Osteocyte (in vitro differentiated cells): ENCODE measurements at places on chromosomes 7 and 10. TPM values are rescaled to one million over a fixed set of nuclear protein-coding genes. Genes with fewer than 3 reads are reported as not detected.

GRCh38 chr10:109895095-109895818 lies 28.1 kb downstream of the XPNPEP1 start:
- peaks cover 51% of the 10 kb centered on the region for H3K4me1 ChIP-seq
- peaks cover 25% of the 10 kb centered on the region for H3K36me3 ChIP-seq
- H3K4me3 ChIP-seq: no peak overlapping the region
- peak overlapping the region; percentile 83 for H3K27ac ChIP-seq
- no peaks in the 10 kb centered on the region for H3K27me3 ChIP-seq

- H3K27ac ChIP-seq: no peak overlapping the region
- DNase-seq: no peak
- H3K4me3 ChIP-seq: no peak overlapping the region
- no peaks in the 10 kb centered on the region for H3K36me3 ChIP-seq
- H3K4me1 ChIP-seq: no peaks in the 10 kb centered on the region
Measured at GRCh38 chr7:31476073-31476745, 37.7 kb upstream of the ITPRID1 start.

- no peaks in the 10 kb centered on the region for H3K27me3 ChIP-seq
- no peaks in the 10 kb centered on the region for H3K36me3 ChIP-seq
Measured at GRCh38 chr7:54109501-54109900, 432.7 kb upstream of the VSTM2A start.

GRCh38 chr10:100364735-100365391 lies 17.8 kb downstream of the SCD start:
- no peak for DNase-seq
- H3K4me1 ChIP-seq: peaks cover 33% of the 10 kb centered on the region
- H3K4me3 ChIP-seq: no peak overlapping the region
- H3K27ac ChIP-seq: peak overlapping the region; percentile 36
- no peaks in the 10 kb centered on the region for H3K27me3 ChIP-seq

The UNCX gene
- not detected in 2 replicates for total RNA-seq
